HAP-1 (cell line): ENCODE measurements at places on chromosomes 11 and 22.

DNA sequence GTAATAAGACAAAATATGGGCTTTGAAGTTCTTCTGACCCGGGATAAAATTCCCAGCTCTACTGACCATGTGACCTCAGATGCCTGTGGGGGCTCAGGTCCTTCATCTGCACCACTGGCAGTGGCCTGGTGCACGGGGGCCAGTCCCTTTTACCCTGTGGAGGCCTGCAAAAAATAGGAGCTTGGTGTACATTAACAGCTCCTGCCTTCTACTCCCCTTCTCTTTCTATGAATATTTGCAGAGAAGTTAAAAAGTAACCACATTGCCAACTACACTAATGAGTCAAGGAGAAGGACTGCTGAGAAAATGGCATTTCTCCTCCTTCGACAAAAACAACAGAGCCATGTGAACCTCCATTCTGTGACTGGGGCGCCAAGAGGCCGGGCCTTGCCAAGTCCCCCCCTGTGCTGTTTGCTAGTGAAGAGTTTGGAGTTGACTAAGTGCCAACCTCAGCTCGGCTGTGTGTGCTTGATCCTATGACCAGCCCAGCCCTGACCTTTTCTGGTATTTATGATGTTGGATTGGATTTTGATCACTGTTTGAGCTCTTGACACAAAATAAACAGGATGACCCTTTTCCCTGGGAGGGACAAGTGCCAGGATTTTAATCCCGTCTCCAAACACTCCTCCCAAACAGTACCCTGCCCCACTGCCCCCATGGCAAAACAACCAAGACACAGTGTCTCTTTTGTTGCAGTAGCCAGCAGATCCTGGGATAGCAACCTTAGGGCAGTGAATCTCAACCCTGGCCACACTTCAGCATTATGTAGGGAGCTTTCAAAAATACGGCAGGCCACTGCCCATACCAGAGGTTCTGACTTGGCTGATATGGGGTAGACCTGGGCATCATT lies 380.1 kb downstream of the LARGE1 start:
- DNase-seq: no peak

GRCh38 chr11:35380603-35381002 lies 38.8 kb downstream of the SLC1A2 start:
- no peak for DNase-seq

- no peak for DNase-seq
These were observed 247.7 kb downstream of the DDX10 start for GRCh38 chr11:108912581-108912980.

DNA sequence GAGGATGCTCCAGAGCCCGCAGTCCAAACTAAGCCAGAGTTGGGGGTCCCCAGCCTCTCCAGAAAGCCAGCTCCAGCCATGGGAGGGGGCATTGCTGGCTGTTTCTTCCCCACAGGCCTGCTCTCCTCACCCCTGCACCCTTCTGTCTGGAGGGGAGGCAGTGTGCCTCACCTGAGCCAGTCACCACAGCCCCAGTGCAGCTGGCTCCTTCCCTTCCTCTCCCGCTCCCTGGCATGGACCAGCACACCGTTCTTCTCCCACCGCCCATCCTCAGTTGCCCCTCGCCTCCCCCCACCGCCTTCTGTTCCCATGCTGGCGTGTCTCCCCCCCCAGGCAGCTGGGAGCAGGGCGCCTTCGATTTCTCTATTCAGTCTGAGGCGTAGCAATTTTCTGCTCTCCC lies 110.5 kb upstream of the THY1 start:
- DNase-seq: no peak

DNA sequence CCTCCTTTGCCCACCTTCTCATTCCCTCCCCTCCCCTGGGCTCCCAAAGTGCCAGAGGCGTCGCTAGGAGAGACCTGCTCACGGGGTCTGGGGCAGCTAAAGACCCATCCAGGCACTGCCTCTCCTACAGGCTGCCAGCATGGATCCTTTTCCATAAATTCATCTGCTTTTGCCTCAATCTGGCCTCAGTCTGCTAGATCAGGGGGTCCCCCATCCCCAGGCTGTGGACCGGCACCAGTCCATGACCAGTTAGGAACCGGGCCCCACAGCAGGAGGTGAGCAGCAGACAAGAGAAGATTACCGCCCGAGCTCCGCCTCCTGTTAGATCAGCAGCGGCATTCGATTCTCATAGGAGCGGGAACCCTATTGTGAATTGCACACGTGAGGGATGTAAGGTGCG lies 12.3 kb downstream of the LTO1 start:
- no peak for DNase-seq

GRCh38 chr11:125315079-125315740 lies 150.7 kb downstream of the PKNOX2 start:
- no peak for DNase-seq

DNA sequence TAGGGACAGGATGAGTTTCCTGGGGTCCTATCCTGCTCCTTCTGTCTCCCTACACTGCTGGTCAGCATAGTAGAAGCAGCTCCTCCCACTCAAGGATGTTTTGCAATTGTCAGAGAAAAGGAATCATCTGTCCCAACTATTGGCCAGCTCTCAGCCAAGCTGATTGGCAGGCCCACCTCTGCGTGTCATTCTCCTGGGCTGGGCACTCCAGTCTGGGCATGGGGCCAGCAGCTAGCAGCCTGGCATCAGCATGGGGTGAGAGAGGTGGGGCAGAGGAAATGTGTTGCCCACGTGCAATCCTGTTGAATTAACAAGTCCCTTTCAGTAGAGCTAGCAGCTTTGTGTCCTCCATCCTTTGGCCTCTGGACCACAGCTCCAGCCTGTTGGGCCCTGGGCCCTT lies 14.1 kb downstream of the ANKK1 start:
- DNase-seq: no peak

- no peak for DNase-seq
These were observed 5.5 kb downstream of the ROBO4 start for GRCh38 chr11:124892146-124892545.

- no peak for DNase-seq
These were observed 225.8 kb upstream of the KIRREL3 start for GRCh38 chr11:127226380-127226779.

GRCh38 chr11:130051082-130051481 lies 18.6 kb upstream of the APLP2 start:
- no peak for DNase-seq

DNA sequence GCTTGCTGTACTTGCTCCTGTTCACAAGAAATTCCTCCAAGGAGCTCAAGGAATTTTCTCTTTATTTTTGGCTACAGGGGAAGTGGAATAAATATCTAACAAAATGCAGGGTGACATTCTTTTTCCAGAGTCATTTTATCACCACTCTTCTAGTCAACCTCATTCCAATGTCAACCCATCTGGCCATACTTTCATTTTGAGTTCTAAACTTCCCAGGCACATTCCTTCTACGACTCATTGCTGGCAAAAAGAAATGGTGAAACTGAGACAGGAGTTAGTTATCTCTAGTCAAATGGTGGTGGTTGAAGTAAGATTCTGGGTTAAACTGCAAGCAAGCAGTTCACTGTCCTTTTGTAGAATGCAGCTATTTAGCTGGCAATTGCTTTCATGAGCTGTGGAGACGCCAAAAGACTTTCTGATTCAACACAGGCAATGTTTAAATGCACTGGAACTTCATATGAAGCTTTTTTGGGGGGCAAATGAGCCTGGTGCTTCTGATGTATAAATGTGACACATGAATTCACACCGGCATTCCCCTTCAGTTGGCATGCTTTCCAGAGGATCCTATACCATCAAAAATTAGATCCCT lies 304.6 kb downstream of the CADM1 start:
- no peak for DNase-seq

- DNase-seq: no peak
These were observed 41.4 kb upstream of the ST14 start for GRCh38 chr11:130118165-130118564.

DNA sequence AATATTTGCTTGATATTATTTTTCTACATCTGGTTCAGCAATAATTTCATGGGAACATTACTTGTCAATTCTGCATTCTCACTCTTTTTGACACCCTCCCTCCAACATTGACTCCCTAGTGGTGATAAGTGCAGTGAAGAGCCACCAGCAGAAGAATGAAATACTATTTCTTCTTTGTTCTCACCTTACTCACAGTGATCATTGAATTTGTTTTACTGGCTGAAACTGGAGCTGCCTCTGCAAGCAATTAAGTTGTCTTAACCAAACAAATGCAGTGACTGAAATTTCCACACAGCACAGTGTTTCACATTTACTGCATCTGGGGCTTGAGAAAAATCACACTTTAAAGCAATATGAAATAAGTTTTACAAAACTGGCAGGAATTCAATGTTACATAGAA lies 189.8 kb downstream of the JRKL start:
- DNase-seq: no peak

DNA sequence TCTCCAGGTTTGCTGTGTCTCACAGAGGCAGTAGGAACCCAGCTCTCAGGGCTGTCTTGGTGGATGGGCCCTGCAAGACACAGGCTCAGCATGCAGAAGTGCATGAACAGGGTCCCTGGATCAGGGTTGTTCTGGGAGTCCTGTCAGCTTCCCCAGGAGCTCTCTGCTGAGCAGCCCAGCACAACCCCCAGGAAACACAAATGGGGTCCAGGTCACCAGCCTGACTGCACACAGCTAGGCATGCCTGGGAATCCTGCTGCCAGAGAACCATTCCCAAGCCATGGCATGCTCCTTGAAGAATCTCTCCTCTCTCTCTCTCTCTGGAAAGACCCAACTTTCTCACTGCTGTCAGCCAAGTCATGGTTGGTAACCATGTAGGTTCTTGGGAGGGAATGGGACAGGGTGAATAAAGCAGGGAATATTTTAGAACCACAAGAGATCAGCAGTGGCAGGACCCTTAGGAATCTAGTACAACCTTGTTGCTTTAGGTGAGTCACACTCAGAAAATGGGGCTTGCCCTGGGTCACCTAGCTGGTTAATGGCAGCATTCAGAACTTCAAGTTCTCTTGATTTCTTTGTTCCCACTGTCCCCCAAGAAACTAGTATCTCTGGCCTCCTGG lies 21.4 kb downstream of the TUB start:
- no peak for DNase-seq

- no peak for DNase-seq
These were observed 2.9 kb downstream of the MICAL2 start for GRCh38 chr11:12113294-12113693.

DNA sequence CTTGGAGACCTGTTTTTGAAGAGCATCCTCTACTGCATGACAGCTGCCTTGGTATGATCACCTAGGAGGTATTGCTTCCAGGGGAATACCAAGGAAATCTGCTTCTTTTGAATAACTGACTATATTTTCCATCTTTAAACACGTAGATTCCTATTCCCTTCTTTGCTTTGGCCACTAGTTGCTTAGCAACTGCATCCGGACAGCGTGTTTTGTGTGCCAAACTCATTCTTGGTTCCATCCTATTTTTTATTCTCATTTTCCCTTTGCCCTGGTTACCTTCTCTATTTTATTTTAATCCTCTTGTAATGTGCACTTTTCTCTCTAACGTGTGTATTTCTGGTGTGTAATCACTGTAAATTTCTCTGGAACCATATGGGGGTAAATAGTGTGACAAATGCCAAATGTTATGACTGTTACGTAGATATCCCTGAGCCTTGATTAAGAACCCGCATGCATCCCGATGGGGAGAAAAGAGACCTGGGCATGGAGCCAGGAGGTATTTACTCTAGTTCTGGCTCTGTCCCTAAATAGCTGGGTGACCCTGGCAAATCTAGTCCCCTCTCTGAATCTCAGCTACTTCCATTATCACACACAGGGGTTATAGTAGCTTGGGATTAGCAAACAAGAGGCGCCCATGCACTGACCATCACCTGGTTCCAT lies 241.7 kb downstream of the MIAT start:
- DNase-seq: no peak

DNA sequence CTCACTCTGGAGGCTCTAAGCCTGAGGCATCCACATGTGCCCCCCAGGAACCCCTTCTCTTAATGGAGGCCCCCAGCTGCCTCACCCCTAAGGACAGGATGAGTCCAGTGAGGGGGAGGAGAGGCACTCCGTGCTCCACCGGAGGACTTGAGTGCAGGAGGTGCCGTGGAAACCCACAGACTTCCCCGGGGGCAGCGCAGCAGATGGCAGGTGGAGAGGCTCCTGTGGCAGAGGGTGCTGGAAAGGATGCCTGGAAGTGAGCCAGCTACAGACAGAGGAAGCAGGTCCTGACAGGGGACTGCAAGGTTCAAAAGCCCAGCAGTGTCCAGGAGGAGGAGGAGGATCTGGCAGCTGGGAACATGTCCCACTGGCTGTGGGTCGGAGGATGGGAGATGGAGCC lies 1384.0 kb downstream of the TBC1D22A start:
- no peak for DNase-seq

DNA sequence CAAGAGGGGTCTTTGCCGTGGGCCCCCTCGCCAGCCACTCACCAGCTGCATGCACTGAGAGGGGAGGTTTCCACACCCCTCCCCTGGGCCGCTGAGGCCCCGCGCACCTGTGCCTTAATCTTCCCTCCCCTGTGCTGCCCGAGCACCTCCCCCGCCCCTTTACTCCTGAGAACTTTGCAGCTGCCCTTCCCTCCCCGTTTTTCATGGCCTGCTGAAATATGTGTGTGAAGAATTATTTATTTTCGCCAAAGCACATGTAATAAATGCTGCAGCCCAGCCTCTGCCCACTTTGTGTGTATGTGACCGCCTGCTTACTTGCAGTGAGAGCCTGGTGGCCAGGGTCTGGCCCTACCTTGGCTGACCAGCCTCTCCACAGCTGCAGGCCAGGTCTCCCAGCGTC lies 2.8 kb upstream of the CRACR2B start:
- DNase-seq: no peak

DNA sequence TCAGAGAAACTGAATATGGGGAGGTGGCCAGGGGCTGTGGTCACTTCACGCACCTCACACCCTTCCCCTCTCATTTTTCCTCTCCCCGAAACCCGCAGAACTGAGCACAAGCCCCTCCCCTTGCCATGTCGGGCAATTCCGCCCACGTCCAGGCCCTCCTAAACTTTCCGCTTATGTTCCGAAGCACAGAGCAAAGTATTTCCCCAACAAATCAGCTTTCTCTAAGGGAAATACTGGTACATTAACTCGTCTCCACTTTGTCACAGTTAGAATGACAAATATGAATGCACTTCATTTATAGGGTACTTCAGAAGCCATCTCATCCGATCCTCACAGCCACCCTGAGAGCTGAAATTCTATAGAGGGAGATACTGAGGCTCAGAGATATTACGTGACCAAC lies 94.7 kb upstream of the TMEM45B start:
- DNase-seq: no peak

DNA sequence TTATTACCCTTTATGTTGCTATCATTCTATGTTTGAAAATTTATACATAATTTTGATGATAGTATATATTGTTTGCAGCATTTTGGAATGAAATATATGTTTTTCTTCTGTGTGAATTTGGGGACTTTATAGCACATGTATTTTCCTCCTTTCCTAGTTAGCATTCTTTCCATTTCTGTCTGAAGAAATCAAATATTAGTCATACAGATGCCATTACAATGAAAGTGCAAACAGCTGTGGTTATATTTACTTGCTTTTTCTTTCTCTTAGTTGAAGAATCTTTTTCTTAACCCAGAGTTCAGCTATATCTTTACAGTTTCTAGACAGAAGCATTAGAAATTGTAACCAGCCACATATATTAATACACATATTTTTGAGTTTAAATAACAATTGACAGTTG lies 753.1 kb upstream of the ARHGAP42 start:
- DNase-seq: no peak
